ENCODE measurements at places on chromosomes 4 and X.
A peak's percentile ranks its signal among the peaks of the same experiment; 100 is the strongest.

- DNase-seq: no peak
These were observed 53.6 kb downstream of the GRK4 start for GRCh38 chr4:3016961-3017360.

- no peak for DNase-seq
These were observed 775.9 kb downstream of the TRIML1 start for GRCh38 chr4:188915175-188915574.

DNA sequence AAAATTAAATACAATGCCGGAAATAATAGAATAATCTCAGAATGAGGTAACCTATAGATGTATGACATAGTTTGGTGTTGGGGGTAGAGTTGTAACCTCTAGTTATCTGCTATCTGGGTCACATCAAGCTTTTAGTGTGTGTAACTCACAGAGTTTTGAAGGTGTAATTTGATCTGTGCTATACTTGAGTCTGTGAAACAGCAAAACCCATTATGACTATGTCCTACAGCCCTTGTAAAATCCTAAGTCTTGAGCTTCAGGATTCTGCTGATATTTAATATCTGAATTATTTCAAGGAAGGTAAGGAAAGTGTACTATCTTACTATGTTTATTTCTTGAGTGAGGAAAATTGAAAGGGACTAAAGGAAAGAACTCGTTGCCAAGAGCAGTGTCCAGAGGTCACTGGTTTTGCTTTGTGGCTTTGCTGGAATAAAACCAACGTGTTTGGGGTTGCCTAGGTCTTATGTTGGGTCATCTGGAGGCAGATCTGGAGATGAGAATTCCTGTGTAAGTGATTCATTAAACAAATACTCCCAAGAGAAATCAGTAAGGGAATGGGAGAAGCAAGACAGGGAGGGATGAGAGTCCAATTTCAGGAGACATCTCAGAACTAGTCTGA, 107.8 kb upstream of the CBLL2 start:
- no peak for DNase-seq

- DNase-seq: no peak
These were observed 37.6 kb downstream of the IDS start for GRCh38 chrX:149467461-149467860.

DNA sequence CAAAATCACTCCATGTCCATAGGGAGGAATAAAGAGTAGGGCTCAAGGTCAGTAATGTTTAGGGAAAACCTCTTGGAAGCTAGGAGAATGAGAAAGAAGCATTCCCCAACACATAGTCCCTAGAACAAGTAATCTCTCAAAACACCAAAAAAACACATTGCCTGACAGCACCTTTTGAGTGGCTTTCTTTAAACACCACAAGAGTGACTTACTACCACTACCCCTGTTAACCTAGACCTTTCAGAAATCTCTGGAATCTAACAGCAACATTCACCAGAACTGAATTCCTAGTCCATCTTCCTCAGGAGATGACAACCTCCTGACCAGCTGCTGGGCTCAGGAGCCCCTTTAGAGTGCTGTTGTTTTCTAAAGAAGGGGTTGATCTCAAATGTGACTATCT, 142.2 kb downstream of the SOWAHB start:
- DNase-seq: no peak

- DNase-seq: no peak
These were observed 69.8 kb downstream of the ARHGAP24 start for GRCh38 chr4:85544751-85545150.

DNA sequence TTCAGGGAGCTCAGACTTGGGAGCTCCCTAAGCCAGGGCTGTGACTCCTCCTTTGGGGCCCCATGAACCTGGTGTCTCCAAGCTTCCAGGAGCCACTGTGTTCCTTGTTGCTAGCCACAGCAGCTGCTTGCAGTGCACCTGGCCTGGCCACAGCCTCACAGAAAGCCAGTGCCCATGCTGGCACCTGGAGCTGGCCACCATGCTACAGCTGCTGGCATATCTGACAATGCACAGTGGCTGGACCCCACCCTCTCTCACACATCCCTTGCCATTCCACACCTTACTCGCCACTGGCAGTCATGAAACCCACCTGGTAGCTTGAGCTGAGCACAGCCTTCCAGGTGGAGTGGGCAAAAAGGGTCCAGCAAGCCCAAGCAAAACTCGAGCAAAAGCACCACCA, 441.7 kb downstream of the ARAP2 start:
- DNase-seq: no peak

GRCh38 chrX:50609796-50610195, 139.2 kb upstream of the DGKK start:
- no peak for DNase-seq

GRCh38 chr4:18075823-18076433, 54.4 kb upstream of the LCORL start:
- DNase-seq: peak; percentile 79

- DNase-seq: no peak
These were observed 139.4 kb upstream of the BOD1L1 start for GRCh38 chr4:13766761-13767540.

DNA sequence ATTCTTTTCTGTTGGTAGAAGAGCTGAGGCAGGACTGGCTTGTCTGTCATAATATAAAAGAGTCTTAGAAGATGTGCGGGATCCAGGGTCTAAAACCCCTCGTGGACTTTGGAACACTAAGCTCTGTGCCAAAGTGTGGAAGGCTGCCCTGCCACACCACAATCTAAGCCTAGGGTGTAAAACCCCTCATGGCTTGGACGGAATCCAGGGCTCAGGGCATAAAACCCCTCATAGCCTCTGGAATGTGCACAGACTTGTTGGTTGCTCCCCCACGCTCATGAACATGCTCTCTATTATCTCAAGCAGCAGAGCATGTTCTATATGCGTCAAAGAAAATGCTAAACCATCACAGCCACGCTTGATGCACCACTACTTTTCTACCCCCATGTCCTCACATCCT, 483.6 kb downstream of the GABRG1 start:
- DNase-seq: peak; percentile 39

DNA sequence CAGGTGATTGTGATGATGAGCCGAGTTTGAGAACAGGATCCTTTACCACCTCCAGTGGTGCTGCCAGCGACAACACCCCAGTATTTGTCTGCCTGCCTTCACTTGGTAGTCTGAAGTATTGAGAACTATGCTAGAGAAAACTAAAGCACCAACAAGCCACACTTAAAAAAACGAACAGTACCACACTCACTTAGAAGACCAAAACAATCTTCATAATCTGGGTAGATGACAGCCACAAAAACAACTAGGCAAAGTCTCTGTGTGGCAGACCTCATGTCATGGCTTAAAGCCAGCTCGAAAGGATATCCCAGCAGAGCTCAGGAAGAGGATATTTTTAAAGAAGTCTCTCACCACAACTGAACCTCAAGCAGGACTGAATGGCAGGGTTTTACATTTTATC, 236.0 kb downstream of the GPC3 start:
- DNase-seq: no peak

- no peak for DNase-seq
These were observed 63.2 kb downstream of the CPEB2 start for GRCh38 chr4:15065516-15065915.

DNA sequence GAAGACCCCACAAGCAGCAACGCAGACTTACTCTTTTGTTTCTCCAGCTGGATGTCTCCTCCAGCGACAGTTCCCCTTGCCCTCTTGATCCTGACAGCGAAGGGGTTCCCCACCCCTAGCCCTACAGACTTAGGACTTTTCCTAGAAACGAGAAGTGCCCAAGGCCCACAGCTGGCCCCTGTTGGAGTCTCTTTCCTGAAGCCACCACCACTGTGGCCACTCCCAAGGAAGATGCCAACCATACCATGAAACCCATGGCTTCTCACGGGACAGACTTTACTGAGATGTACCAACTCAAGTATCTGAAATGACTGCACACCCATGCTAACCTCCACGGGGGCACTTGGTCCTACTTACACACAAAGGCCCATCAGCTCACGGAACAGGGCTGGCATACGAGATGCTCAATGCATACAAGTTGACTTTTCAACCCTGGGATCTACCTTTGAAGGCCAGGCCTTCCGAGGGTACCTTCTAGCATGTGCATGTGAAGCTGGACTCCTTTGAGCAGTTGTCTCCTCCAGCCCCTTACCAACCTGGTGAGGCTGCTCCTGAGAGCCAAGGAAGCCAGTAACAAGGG, 924 bp upstream of the IRAK1 start:
- no peak for DNase-seq

DNA sequence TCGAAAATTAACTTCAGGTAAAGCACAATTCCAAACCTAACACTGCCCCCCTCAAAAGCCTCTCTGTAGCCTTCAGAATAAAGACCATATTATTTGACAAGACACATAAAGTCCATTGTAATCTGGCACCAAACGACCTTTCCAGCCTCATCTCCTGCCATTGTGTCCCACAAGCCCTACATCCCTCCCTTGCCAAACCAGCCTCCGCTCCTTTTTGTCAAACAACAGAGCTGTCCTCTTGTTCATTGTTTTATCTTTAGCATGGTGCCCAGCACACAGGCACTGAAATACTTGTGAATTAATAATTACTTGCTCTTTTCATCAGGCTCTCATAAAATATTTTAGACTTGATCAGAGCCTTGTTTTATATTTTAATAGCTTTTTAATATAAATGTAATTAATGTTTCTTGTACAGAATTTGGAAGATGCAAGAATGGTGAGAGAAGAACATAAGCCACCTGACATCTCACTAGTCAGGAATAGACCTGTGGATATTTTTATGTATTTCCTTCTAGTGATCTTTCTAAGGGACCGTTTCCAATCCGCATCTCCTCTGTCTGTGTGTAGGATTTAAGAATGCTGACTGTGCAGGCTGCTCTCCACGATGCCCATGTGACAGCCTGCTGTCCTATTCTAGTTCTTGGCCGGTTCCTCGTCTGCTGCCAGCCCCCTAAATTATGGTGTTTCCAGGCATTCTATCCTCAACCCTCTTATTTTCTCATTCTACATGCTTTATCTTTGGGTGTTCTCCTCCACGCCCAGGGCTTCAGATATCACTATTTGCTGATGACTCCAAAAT, 3.0 kb upstream of the IRF2 start:
- DNase-seq: no peak

- DNase-seq: no peak
These were observed 210.7 kb upstream of the GPRIN3 start for GRCh38 chr4:89518259-89518658.

GRCh38 chr4:73311428-73311827, 52.8 kb upstream of the ANKRD17 start:
- DNase-seq: no peak

GRCh38 chr4:127846765-127847164, 33.9 kb upstream of the PLK4 start:
- DNase-seq: no peak

DNA sequence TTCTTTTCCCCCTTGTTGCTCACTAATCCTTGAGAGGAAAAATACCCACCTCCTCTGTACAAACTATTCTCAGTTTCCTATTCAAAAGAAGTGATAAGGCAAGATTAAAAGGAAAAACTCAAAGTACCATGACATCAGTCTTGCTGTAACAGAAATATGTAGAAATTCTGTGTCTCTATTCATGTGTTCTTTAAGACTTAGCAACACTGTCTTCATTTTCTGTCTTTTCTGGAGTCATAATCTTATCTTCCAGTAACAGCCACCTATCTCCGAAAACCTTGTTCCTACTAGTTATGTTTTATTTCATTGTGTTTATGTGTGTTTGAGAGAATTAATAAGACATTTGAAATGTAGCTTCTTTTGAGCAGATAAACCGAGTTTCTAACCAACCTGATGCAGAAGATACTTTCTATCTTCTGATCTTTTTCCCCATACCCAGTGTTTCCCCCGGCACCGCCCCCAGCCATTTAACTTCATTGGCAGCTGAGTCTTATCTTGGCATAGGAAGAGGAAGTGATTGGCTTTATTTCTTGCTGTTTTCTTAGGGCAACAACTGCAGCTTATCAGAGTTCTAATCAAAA, 8.0 kb downstream of the FAM241A start:
- DNase-seq: no peak

Measured in D341Med (cell line).